DND-41 (cell line): ENCODE measurements at places on chromosomes 4 and X.

- DNase-seq = no peak
These were observed 52.7 kb downstream of the PSAPL1 start for GRCh38 chr4:7381890-7382633.

DNA sequence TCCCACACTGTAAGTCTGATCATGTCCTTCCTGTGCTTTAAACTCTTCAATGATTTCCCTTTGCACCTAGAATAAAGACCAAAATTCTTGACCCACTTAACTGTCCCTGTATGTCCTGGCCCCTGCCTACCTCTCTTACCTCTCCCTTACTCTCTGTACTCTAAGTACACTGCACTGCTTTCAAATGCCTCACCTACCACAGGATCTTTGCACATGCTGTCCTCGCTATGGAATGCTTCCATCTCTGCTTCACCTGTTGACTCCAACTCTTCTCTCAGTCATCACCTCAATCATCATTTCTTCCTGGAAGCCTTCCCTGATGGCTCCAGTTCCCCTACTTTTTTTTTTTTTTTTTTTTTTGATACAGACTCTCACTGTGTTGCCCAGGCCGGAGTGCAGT lies 29.0 kb upstream of the SEPTIN6 start:
- no peak for DNase-seq

GRCh38 chr4:180098586-180098985 lies 2144.6 kb upstream of the TENM3 start:
- no peak for DNase-seq

- no peak for DNase-seq
These were observed 306.4 kb upstream of the POF1B start for GRCh38 chrX:85685843-85686242.

- no peak for DNase-seq
These were observed 69.0 kb downstream of the GLRA2 start for GRCh38 chrX:14598330-14598729.

- no peak for DNase-seq
These were observed 1904.9 kb downstream of the PCDH7 start for GRCh38 chr4:32624943-32625603.

GRCh38 chr4:130124066-130124465 lies 1028.1 kb downstream of the C4orf33 start:
- DNase-seq = no peak

DNA sequence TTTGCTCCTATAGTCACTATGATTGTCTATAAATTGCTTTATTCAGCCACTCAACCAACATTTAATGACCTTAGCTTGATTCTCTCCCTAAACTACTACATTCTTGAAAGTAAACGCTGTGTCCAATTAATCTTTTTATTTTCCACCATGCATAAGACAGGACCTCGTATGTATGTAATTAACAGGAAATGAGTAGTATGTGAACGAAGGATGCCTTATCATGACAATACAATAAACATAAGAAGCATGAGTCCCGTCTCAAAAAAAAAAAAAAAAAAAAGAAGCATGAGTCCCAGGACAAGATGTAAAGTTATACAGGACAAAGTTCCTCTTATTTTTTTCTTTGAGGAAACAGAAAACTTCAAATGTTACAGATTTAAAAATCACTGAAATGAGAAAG lies 92.5 kb downstream of the PPP3CA start:
- DNase-seq = no peak

DNA sequence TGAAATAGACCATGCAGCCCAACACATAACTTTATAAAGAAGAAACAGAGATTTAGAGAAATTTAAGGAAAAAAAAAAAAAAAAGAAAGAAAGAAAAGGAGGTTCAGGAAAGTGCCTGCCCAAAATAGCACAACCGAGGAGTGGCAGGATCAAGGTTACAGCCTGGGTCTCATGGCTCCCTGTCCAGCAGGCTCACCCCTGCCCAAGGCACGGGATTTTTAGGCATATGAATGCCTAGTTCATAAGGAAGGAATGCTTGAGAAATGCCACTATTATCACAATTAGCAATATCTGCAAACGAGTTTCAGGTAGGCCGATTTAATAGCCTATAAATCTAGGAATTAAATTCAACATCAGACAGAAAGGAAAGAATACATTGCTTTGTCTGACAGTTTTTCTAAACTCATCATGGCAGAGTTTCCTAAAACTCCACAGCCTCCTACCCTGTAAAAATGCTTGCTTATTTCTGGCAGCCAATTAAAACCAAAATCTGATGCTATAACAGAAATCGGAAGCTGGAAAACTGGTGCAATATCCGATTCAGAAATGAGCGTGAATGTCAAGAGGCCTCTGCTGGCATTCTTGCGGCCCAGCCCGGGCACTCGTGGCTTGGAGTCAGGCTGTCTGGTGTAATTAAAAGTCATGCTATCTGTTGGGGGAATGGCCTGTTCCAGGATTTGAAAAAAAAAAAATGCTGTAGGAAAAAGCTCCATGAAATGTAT lies 63.5 kb downstream of the GEMIN8 start:
- DNase-seq = no peak

DNA sequence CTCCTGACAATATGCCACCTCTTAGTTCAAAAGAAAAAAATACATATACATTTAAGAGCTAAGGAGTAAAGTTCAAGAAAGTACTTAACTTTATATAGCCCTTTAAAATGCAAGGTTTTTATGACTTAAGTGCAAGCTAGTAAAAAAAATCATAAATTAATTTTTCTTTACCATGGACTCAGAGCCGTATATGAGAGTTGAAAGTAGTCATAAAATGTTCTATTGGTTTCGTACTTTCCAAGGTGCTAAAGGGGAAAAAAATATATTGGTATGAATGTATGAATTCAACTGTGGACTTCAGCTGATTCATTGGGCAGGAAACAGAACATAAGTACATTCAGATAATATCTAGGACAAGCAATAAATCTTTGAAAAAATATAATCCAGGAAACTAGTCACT lies 869.8 kb upstream of the AGA start:
- no peak for DNase-seq

DNA sequence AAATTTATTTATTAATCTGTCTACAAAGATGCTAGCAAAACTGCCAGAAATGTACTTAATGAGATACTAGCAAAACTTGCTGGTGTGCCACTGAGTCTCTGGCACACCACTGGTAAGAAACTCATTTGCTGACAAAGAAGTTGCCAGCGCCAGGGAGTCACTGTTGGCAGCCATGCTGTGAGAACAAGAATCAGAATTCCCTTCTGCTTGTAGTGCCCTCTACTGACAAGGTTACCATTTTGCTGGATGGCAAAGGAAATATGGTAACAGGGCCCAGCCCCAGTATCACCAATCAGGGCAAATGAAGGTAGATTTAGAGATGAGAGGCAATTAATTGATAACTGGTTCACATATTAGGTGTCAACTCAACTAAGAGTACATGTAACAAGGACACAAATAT lies 750.1 kb upstream of the ADGRL3 start:
- no peak for DNase-seq

DNA sequence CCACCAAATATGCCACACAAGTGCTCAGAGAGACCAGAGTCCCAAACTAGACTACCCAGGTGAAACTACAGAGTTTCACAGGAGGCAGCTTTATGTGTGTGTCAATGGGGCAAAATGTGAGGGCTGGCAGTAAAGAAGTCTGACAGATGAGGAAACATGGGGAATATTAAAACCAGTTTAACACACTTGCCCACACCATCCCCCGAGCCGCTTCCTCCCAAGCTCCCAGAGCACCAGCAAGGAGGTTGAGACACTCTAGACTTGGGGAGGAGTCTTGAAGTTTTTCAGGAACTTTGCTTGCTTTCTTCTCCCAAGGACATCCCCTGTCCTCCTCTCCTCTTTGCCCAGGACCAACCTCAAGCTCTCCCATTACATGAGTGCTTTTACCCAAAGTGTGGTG lies 94.7 kb upstream of the SPRY1 start:
- no peak for DNase-seq

DNA sequence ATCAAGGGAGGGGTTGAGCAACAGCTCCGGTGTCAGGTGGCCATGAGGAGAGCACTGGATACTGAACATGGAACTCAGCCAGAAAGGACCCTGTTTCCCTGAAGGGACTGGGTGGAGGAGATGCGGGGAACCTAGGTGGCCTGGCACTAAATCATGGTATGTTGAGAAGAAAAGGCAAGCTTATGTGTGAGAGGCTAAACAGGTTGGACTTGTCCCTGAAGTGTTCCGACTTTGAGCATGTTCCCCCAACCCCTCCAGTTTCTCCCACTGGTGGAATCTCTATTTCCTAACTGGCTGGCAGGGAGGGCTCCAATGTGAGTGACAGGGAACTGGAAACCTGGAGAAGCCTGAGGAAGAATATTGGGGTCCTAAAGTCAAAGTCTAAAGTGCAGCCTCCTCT lies 69.5 kb downstream of the PLAC1 start:
- no peak for DNase-seq

DNA sequence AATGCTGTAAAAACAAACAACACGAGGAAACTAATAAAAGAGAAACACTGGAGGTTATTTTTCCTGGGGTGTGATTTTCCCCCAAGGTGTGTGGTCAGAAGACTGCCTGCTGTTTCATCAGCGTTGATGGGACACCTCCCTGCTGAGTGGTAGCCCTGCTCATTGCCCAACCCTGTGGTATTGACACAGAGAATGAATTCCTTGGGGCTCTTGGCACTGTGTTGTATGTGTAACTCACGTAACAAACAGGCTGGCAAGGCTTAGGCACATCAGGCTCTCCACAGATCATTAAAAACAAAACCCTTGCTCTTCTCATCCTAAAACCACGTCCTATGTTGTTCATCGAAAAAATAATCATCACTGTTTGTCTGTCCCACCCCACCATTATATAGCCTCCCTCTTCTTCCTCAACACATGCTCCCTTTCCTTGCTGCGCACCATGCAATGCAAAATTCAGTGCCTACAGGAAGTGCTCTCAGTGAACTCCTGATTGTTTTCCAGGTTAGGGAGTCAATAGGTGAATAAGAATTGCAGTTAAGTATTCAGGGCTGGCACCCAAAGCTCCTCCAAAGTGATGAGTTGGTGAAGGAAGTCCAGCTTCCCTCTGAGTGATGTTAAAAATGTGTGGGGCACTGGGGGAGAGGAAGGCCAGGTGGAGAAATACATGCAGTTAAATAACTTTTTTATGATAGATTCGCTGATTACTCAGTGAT lies 11.4 kb upstream of the PUDP start:
- no peak for DNase-seq

DNA sequence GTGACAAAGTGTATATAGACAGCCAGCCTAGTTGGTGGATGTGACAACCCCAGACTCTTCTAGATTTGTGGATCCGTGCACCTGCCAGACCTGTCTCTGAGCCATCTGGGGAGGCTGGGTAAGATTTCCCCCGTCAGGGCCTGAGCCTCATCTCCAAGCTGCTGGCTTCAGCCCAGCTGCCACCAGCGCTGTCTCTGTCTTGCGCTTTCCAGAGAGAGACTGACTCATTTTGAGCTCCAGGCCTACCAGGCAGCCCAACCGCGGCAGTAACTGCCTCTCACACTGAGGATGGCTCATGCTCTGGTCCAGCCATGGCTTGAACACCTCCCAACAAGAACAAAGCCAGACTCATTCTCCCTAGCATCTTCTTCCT lies 26.4 kb downstream of the NOP14 start:
- no peak for DNase-seq

DNA sequence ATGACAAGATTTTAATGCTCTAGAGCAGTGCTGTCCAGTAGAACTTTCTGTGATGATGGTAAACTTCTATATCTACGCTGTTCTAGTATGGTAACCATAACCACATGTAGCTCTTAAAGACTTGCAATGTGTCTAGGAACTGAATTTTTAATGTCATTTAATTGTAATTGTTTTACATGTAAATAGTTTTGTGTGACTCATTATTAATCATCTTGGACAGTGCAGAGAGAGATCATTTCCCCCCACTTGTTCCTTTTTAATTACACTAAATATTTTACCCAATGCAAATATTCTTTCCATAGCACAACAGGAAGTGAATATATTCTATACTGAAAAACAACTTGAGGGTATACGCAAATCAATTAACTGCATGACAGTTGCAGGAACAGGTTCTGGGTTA lies 5.8 kb downstream of the ATG4A start:
- DNase-seq = no peak

GRCh38 chrX:153474718-153475117 lies 4.3 kb upstream of the HAUS7 start:
- DNase-seq = peak; percentile 50

- DNase-seq = no peak
These were observed 201.9 kb downstream of the BANK1 start for GRCh38 chr4:101992446-101992845.

DNA sequence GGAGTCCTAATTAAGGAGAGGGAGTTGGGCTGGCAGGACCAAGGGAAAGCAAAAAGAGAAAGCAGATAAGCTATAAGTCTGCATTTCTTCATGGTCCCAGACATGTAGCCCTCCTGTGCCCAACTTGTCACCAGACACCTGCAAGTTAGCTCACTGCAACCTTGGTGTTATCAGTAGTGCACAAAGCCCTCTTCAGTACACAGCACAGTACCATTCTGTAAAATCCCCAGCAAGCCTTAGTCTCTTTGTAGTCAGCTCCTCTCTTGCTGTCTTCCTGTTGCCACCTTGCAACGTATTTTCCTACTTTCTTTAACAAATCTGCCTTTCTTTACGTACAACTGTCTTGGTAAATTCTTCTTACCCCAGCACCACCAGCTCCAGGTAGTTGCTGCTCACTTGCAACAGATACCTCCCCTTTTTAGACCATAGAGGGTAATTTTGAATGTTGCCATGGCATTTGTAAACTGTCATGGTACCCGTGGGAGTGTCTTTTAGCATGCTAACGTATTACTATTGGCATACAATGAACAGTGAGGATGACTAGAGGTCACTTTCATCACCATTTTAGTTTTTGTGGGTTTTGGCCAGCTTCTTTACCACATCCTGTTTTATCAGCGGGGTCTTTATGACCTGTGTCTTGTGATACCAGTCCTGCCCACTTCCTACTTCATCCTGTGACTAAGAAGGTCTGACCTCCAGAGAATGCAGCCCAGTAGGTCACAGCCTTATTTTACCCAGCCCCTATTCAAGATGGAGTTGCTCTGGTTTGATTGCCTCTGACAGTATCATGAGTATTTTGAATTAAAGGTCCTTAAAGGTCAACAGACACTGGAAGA lies 28.3 kb upstream of the AP1S2 start:
- DNase-seq = no peak

- DNase-seq = no peak
These were observed 53.7 kb upstream of the TMPRSS11F start for GRCh38 chr4:68183417-68183816.

DNA sequence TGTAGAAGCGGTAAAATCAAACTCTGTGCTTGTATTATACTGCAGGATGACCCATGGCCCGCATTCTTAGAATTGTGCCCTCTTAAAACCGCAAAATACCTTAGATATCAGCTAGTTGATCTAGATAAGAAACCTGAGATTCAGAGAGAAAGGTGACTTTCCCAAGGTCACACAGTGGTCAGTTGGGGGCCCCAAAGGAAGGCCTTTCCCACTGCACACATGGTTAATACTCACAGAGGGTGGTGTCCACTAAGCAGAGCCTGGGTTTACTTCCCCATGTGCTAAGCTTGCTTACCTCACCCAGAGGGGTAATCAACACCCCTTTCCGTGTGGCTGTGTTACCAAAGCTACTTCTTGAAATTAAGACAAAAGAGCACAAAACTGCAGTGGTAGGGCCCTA lies 66.3 kb downstream of the RBM47 start:
- no peak for DNase-seq

- DNase-seq = no peak
These were observed 26.2 kb upstream of the SCRG1 start for GRCh38 chr4:173424899-173425805.
